ENCODE measurements at places on chromosomes 2 and 18.

DNA sequence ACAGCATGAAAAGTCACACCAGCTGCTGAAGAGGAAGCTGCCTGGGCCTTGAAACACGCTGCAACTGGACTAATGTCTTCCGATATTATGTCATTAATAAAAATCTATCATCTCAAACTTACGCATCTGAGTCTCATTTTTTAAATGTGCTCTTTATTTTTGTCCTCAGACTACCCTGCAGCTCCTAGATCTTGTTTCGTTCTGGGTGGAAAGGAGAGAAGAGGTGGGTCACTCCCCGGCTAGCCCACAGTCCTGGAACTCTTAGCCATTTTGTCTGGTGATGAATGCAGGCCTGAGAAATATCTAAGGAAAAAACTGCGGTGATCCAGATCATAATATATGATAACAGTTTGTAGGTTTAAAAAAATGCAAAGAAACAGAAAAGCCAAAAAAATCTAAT is 73.3 kb downstream of the TXNL1 start:
- DNase-seq, result no peak

- DNase-seq, result no peak
These were observed 17.4 kb upstream of the RMDN2 start for GRCh38 chr2:37907501-37908225.

DNA sequence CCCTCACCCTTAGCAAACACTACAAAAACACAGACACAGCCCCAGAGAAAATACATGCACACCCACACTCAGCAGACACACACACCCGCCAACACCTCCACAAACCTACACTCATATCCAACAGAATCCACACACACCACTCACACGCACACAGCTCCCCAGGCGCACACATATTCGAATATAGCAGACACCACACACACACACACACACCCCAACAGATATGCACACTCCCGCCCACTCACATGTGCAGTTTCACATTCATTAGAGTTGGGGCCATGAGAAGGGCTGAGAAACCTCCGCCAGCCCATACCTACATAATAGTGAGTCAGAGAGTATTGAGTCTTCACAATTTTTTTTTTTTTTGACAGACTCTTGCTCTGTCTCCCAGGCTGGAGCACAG is 29.4 kb upstream of the NOTO start:
- DNase-seq, result no peak

DNA sequence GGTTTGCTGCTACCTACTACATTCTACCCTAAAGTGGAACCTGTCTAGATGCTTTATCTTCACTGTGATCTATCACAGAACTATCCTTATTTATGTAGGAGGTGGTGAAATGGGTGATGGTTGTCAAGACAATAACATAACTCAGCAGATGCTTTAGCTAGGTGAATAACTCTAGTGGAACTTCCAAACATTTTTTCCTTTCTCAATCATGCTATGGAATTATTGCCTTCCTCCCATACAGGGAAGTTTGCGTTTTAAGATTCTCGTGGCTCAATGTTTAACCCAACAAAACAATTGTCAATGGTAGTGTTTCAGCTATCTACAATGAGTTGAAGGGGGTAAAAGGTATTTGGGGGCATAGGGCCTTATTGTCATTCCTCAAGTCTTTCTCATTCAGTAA is 82.6 kb upstream of the GLI2 start:
- no peak for DNase-seq

DNA sequence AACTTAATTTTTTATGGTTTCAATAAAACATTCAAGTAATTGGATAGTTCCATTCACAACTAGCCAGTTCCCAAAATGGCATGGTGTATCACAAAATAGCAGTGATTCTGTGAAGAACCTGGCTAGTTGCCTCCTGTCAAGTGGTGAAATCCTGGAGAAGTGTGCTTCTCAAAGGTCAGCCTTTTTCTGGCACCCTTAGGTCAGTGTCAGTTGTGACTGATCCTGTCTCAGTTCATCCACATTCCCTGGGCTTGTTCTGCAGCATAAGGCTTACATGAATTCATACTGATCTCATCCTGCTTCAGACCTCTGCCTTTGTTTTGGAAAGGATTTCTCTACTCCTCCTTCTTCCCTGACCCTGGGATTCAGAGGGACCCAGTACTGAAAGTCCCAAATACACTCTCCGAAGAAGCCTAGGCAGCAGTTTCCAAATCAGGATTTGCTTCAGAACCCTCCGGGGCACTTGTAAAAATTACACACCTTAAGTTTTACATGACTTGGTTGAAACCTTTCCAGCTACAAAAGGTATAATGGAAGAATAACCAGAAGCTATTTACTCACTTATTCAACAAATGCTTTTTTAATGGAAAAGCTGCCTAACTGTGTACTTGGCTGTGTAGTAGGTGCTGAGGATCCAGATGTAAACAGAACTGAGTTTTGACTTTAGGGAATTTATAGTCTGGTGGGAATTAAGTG is 11.0 kb downstream of the MAP3K20 start:
- no peak for DNase-seq

DNA sequence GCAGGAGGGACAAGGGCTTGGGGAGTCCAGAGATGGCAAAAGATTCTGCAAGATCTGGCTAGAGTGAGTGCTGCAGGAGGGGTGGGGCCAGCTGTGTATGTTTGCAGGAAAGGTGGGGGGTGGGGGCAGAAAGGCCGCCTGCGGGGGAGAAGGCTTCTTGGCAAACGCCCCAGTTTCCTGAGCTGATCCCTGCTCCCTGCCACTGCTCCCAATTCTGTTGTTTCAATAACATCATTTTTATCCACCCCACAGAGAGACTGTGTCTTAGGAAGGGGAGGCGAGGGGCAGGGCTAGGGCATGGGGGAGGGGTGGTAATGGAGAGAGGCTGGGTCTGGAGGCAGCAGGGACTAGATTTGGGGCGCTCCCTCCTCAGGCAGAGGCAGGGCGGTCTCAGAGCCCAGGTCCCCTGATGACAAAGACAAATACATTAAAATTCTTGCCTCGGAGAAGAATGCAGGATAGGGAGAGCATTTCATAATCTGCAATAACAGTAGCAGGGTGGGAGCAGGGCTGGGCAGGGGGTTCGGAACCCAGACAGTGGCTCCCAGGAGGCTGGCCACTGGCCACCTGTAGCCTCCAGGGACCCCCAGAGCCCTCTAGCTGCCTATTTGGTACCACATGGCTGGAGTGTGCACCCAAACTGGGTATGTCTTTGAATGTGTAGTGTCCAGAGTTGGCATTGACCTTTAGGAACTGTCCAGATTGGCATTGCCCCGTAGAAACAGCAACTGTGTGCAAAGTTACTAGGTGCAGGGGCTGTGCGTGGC is 2.1 kb upstream of the WNT6 start:
- DNase-seq, result no peak

GRCh38 chr18:60693426-60693825 is 320.9 kb upstream of the MC4R start:
- DNase-seq, result no peak

DNA sequence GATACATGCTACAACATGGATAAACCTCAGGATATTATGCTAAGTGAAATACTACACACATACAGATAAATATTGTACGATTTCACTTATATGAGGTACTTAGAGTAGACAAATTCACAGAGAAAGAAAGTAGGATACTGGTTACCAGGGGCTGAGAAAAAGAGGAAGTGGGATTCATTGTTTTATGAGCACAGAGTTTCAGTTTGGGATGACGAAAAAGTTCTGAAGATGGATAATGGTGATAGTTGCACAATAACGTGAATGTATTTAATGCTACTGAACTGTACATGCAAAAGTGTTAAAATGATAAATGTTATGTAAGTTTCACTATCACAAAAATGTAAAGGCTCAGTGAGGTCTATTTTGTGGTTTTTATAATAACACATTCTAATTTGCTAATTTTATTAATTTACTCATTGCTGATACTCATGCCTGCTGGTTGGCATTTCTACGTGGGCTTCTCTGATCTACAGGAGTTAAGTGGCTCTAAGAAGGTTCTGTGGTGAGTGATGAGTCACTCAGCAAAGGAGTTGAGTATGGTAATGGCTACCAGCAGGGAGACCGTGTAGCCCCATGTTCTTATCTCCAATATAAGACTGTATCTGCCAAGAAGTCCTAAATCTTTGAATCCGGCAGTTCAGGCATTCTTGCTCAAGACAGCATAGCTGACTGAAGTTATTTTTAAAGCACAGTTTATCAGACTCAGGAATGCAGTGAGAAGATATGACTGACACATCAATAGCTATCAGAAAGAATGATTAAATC is 41.1 kb downstream of the UPP2 start:
- no peak for DNase-seq

DNA sequence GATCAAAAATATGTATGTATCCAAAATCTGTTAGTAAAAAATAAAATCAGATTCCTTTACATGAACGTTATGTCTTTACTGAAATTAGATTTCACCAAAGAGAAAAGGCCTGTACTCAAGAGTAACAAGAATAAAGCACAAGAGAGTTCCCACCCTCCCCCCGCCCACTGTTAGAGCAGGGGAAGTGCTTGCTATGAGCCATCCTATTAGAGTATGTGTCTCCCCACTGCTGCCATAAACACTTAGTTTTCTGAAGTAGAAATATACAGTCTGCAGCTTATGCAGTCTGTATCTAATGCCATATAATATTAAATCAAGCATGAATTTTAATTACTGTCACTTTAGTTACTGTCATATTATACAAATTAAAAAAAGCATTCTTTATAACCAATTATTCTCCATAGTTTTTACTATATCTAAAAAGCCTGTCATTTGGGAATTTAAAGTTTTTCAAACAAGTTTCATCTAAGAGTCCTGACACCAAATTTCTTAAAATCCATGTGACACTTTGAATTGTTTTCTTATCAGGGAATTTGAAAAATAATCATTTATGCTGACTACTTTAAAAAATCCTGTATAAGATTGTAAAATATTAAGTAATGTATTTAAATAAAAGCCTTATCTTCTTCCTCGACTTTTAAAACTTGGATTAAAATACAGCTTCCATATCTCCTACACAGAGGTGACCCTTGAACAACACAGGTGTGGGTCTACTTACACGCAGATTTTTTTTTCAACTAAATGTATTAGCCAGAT is 51.8 kb upstream of the GPR75 start:
- no peak for DNase-seq

DNA sequence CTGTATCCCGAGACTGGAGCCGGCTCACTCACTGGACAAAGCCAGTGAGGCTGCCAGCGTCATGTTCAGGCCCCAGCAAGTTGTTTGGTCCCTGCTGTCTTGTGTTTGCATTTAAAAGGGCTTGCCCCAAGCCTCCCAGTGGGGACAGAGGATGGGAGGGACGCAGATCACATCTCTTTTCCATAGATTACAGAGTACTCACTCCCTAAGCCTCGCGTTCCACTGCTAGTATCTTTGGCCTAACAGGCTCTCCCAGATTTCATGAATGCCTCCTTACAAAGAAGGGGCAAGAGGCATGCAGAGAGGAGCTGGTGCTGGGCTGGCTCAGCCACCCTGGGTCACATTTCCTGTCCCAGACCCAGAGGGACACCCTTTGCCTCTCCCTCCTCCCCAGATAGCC is 59.1 kb downstream of the CMPK2 start:
- no peak for DNase-seq

GRCh38 chr2:5834501-5834900 is 142.3 kb downstream of the SOX11 start:
- no peak for DNase-seq

DNA sequence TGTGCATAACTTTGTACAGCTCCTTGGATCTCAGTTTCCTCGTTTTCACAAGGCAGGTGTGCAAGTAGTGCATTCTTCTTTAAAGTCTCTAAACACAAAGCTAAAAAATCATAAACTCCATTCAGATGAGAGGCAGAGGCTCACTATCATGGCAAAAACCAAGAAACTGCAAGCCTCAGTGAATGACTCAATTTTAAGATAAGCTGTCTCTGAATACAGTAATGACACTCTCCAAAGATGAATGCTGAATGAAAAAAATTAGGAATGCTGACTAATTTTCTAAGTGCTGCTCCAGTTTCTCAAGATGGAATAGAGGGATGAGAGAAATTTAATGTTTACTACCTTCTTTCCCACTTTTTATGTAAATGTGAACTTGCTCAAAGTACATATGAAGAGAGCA is 17.2 kb downstream of the B4GALT6 start:
- DNase-seq, result no peak

- DNase-seq, result peak; percentile 87
These were observed 44.0 kb downstream of the ATP6V1C2 start for GRCh38 chr2:10765461-10765860.

- DNase-seq, result no peak
These were observed 251.1 kb upstream of the PIK3C3 start for GRCh38 chr18:41703744-41704530.

- DNase-seq, result no peak
These were observed 71.0 kb downstream of the CWC22 start for GRCh38 chr2:179936141-179936540.

DNA sequence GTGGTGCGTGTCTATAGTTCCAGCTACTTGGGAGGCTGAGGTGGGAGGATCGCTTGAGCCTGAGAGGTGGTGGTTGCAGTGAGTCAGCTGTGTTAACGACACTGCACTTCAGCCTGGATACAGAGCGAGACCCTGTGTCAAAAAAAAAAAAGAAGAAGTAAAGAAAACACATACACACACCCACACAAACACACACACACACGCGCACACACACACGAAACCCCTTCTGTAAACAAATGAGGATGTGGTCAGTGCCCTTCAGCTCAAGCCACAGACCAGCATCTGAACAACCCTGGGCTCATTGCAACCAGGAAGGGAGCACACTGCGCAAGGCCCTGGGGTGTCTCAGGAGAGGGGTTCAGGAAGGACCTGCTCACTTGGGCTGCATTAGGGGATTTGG is 47.9 kb upstream of the KCNF1 start:
- no peak for DNase-seq

DNA sequence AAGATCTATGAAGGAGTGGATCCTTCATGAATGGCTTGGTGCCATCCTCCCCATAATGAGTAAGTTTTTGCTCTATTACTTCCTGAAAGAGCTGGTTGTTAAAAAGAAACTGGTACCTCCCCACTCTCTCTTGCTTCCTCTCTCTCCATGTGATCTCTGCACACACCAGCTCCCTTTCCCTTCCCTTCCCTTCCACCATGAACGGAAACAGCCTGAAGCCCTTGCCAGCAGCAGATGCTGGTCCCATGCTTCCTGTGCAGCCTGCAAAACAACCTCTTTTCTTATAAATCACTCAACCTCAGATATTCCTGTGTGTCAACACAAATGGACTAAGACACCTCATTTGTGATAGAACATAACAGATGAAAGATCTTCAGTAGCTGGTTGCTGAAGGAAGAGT is 303.5 kb upstream of the ACVR2A start:
- DNase-seq, result no peak

GRCh38 chr18:75829091-75829490 is 401.6 kb upstream of the SMIM21 start:
- no peak for DNase-seq

- no peak for DNase-seq
These were observed 726.5 kb upstream of the PKDCC start for GRCh38 chr2:41321351-41321750.

Measured in LoVo (cell line).